Purkinje cell (primary cell): ENCODE measurements at places on chromosomes 5 and 9. TPM values are rescaled to one million over a fixed set of nuclear protein-coding genes. Genes with fewer than 3 reads are reported as not detected.

The GRXCR2 gene
- not detected in 2 replicates for polyA plus RNA-seq

The DCTN4 gene
- 30.1 and 38.8 TPM in 2 replicates for polyA plus RNA-seq

The ADRB2 gene
- polyA plus RNA-seq: not detected in 2 replicates

The CDKN2B gene
- polyA plus RNA-seq: 19.8 and 25.9 TPM in 2 replicates

The BARX1 gene
- polyA plus RNA-seq: not detected in 2 replicates

The DEPDC1B gene
- not detected in 2 replicates for polyA plus RNA-seq
